ENCODE measurements at places on chromosomes 11 and 22.

DNA sequence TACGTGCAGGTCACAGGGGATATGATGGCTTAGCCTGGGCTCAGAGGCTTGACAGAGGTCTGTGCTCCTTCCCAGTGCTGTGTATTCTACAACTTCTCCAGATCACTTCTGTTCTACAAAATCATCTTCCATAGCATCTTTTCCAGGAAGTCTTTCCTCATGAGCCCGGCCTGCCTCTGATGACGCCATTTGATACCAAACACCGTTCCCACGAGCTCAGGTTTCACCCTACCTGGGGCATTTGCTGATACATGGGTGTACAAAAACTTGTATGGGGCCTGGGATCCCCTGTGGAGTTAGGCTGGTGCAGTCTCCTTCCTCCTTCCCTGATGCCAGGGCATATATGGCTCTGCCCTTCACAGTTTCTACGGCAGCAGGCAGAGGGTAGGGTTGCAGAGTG lies 78.7 kb downstream of the NECTIN1 start:
- no peak for DNase-seq

- DNase-seq: no peak
Measured at GRCh38 chr11:134691985-134692384, 279.9 kb upstream of the B3GAT1 start.

DNA sequence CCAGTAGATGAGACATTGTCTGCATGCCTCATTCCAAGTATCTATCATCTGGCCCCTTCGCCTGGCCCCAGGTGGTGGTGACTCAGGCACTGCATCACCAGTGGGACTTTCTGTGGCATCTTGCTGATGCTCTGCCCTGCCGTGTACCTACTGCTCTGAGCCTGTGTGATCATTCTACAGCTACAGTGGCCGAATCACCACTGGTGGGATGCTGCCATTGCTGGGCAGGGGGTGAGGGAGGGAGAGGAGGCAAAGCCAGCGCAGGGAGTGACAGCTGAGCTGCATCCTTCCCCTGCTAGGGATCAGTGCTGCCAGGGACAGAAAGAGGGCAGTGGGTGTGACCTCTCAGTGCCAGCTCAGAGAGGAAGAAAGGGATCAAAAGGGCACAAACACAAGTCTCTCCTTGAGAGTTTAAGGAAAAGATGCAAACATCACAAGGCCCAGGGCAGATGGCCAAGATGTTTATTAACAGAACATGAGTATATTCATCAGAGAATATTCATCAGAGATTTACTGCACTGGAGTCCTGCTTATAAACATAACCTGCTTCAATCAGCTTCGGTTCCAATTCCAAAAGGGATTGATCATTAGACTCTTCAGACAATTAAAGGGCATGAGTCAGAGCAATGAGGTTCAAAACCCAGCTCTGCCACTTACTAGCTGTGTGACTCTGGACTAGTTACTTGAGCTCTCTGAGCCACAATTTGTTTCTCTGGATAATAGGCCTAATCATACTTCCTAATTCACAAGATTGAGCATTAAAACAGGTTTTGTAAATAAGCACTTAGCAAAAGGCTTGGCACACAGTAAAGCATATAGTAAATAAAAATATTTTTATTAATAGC lies 109.8 kb downstream of the NAT10 start:
- DNase-seq: no peak

GRCh38 chr11:26950260-26950719 lies 43.6 kb upstream of the FIBIN start:
- no peak for DNase-seq

GRCh38 chr22:22670076-22670795 lies 25.8 kb downstream of the GGTLC2 start:
- DNase-seq: no peak

GRCh38 chr22:29096736-29097669 lies 24.2 kb downstream of the KREMEN1 start:
- DNase-seq: no peak

GRCh38 chr11:70040452-70040851 lies 37.7 kb upstream of the ANO1 start:
- DNase-seq: no peak

DNA sequence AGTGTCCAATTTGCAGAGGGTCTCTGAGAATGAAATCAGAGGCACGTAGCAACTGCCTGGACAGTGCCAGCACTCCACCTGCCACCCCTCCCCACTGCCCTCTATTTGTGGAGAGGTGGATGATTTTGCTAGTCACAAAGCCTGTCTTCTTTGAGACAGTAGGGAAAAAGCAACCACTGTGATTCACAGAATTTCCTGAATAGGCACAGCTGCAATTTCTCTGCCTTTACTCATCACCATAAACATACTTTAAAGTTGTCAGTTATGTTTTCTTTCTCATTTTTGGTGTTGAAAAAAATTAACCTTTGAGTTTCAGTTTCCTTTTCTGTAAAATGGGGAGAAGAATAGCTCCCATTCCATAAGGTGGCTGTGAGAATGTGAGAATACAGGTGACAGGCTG lies 134.3 kb downstream of the TEAD1 start:
- DNase-seq: no peak

DNA sequence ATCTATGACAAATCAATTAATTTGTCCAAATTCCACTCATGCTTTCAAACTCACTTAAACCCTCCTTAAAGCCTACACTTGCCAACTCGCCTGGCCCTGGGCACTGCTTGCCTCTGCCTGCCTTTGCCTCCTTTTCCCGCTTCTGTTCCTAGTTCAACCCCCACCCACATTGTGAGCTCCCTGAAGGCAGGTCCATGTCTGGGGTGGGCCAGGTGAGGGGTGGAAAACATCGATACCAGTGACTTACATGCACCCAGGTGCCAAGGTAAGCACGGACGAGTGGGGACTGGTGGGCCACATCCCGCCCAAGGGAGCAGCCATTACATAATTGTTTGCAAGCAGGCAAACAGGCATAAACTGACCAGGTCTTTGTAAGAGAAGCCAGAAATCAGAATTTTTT lies 146.2 kb downstream of the ST3GAL4 start:
- DNase-seq: no peak

DNA sequence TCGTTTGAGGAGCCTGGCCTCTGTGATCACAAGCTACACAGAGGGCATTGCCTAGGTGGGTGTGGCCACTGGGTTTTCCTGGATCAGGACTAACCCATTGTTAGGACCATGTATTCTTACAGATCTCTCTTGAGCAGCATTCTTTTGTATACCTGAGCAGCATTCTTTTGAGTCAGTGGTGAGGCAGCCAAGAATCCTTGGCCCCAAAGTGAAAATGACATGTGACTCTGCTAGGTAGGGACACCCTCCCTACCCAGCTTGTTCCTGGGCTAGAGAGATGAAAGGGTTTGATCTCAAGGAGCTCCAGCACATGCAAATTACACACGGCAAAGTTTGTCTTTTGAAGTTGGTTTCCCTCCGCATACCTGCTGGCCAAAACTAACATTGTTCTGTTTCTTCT lies 55.0 kb upstream of the HORMAD2 start:
- no peak for DNase-seq

- DNase-seq: no peak
Measured at GRCh38 chr22:42324990-42325710, 54.7 kb upstream of the TCF20 start.

DNA sequence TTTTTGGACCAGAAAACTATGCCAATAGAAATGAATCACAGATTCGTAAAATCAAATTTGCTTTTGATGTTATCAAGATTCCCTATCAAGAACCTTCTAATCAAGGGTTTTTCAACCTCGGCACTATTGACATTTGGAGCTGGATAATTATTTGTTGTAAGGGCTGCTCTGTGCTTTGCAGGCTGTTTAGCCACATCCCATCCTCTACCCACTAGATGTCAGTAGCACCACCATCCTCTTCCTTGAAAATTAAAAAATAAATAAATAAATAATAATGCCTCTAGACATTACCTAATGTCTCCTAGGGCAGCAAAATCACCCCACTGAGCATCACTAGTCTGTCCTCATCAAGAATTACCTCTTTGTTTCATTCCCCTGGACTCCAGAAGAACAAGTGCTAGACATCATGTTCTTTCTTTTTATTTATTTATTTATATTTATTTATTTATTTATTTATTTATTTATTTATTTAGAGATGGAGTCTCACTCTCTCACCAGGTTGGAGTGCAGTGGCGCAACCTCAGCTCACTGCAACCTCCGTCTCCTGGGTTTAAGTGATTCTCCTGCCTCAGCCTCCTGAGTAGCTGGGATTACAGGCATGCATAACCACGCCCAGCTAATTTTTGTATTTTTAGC lies 744.7 kb downstream of the KCNA4 start:
- DNase-seq: no peak

- no peak for DNase-seq
Measured at GRCh38 chr11:61577383-61578118, 3.3 kb downstream of the SYT7 start.

- no peak for DNase-seq
Measured at GRCh38 chr11:68066742-68067141, 27.9 kb downstream of the TCIRG1 start.

- DNase-seq: no peak
Measured at GRCh38 chr11:2095198-2095520, 44.0 kb downstream of the IGF2 start.
